M059J (cell line): ENCODE measurements at places on chromosomes 2 and 18.

GRCh38 chr2:20650877-20651730 lies at the start of gene HS1BP3:
Gene HS1BP3, minus strand, starts transcription at chr2:20651098. Its CDS starts 35 bp downstream, at chr2:20651063.
- peak; percentile 69 for DNase-seq

DNA sequence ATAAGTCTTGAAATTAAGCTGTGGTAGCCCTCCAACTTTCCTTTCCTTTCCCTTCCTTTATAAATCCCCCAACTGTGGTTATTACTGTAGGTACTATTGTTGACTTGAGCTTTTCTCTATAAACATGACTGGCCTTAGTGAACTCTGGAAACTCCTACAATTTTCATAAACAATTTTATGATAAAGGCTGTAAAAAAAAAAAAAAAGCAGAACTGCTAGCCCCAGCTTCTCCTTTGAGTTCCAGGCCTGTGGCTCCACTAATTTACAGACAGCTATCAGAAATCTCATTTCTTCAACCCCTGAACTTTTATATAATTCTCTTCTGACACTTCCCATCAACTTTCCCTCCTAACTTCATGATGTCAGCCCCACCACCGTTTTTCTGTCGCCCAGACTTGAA lies 174.3 kb downstream of the IKZF2 start:
- DNase-seq = no peak

GRCh38 chr2:232761301-232761907 lies 15.0 kb downstream of the KCNJ13 start:
- peak; percentile 52 for DNase-seq

DNA sequence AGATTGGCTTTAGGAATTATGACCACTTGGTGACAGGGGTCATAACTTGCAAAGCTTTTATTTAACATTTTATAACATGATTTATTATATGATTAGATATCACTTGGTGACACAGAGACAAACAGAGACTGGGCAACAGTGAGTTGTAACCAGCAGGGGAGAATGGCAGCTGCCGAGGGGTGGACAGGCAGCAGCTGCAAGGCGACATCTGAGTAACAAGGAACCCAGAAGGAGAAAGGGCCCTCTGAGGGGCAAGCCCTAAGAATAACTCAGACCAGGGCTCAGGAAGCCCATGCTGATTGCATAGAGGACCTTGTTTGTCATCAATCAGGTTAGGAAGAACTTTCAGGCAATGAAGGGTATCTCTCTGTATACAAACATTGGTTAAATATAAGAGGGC lies 339.9 kb upstream of the SOX11 start:
- DNase-seq = no peak

- no peak for DNase-seq
Observed at GRCh38 chr2:160828076-160828475, 332.2 kb upstream of the TANK start.

DNA sequence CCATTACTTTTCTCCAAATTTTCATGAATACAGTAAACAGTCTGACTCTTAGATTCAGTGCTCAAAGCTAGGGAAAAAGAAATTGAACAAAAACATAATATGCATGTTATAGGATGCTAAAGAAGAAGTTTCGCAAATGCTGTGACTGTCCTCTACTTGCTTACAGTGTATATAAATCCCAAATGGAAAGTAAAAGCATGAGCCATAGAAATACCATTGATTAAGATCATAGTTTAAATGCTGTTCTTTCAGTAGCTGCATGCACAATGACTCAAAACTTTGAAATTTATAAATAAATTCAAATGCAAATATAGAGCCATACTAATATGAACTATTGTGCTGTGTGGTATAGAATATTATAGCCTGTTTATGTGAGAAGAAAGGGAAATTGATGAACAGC lies 1113.9 kb upstream of the ACVR2A start:
- no peak for DNase-seq

DNA sequence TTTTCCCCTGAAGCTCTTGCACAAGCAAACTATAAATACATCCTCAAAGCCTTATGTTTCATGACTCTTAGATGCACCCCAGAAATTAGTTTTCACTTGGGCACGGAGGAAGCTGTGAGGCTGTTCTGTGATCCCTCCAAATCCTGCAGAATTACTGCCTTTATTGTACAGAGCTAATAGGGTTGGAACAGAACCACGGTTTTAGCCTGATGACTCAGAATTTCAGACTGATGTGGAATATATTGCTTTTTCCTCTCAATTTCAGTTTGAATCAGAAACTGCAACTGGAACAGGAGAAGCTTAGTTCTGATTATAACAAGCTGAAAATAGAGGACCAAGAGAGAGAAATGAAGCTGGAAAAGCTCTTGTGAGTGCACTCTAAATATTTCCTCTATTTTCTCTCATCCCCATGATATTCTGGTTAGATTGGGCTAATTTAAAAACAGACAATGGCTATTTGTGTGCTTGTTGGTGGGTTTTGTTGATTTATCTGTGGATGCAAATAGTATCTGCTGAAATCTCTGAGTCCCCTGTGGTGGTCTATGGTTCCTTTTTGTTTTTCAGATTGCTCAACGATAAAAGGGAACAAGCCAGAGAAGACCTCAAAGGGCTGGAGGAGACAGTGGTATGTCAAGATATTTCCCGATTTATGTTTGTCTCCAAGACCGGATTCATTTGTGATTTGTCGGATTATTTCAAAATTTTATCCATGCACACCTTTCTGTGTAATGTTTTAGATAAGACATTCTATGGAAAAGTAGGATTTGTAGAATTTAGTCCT lies 38.2 kb upstream of the LYPD6B start:
- no peak for DNase-seq

DNA sequence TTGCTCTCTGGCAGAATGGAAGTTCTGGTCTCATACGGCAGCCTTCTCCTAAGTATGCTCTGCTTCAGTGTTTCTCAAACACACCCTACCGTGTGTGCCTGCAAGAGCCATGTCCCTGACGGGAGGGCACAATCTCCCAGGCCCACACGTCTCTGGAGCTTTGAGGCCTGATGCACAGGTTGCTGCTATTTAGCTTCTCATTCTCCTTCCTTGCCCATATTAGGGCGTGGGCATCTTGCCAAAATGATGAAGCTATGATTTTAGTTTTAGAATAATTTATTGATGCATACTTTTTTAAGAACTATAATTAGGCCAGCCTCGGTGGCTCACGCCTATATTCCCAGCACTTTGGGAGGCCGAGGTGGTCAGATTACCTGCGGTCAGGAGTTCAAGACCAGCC lies 107.9 kb downstream of the RNF144A start:
- DNase-seq = no peak

DNA sequence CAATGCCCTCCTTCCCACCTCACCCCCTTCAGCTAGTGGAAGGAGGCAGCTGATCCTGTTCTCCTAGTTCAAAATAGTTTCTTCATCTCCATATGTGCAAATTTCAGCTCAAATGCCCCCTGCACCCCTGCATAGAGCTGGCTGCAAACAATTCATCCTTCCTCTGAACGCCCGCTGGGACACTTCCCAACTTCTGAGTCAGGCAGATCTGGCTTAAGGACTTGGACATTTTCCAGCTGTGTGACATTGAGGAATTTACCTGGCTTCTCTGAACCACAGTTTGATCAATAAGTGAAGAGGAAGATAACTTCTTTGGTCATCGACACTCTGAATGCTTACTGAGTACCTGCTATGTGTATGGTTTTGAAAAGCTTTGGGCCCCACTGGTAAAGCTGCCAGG lies 23.5 kb downstream of the PTGR3 start:
- DNase-seq = no peak

GRCh38 chr2:52821631-52822030 lies 946.0 kb upstream of the CHAC2 start:
- DNase-seq = no peak

GRCh38 chr2:96260387-96261260 lies 5.2 kb downstream of the TMEM127 start:
- peak; percentile 96 for DNase-seq

- no peak for DNase-seq
Observed at GRCh38 chr2:73451263-73451972, 65.8 kb downstream of the ALMS1 start.

DNA sequence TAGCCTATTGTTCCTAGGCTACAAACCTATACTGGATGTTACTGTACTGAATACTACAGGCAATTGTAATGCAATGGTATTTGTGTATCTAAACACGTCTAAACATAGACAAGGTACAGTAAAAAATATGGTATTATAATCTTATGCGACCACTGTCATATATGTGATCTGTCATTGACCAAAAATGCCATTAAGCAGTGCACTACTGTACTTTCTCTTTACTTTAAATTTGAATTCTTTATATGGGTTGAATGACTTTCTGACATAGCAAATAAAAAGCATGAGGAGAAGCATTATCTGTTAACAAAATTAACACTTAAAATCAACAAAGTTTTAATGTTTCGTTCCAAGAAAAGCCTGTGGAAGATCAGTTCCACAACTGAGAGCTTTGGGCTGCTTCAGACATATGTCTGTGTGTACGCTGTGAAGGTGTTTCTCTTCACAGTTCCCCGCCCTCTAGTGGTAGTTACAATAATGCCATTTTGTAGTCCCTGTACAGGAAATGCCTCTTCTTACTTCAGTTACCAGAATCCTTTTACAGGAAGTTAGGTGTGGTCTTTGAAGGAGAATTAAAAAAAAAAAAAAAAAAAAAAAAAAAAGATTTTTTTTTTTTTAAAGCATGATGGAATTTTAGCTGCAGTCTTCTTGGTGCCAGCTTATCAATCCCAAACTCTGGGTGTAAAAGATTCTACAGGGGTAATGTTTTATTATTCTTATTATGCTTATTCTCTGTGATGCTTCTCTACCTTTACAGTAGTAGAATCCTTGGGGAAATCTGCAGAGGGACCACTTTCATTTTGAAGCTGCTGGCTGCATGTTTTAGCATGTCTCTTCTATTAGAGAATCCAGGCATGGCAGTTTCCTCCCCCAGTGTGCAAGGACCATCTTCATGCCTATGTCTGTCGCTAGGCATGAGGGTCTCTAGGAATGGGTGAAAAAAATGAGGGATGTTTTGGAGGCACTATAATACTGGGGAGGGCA lies 54.5 kb downstream of the SCN2A start:
- DNase-seq = peak; percentile 85

DNA sequence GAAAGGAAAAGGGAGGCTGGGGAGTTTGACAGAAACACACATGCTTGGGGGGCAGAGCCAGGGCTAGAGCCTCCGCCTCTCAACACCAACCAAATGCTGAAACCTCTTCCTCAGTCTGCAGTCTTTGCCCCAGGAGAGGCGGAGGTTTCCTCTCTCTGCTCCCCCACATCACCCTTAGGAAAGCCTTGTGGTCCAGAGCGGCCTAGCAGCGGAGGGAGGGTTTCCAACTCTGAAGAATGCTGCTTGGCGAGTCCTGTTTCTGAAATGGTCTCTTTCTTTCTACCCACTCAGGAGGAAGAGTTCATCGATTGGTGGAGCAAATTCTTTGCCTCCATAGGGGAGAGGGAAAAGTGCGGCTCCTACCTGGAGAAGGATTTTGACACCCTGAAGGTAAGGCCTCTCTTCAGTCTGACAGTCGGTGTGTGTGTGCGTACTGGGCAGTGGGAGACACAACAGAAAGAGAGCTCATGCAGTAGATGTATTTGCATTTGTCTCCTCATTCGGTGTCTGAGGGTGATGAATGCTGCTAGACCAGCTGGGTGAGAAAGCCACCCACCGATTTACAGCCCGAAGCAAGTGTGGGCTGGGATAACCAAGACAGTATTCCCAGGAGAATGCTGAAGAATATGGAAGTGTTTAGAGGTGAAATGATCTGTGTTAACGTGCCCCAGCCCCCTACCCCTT lies 190.5 kb downstream of the DYSF start:
- DNase-seq = no peak

DNA sequence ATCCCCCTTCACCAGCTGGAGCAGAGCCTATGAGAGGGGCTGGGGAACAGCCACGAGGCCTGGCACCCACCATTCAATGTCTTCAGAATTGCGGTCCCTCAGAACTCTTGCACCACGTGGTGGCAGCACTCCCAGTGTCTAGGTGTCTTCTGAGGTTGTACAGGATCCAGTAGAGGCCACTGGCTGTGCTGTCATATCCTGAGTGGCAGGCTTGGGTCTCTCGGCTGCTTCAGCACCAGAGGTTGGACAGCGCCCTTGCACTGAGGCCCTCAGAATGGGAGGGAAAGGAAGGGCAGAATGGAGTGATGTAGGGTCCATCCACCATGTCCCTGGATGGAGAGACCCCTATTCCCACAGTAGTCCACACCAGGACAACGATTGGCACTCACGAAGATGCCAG lies 112.0 kb upstream of the TEKT4 start:
- peak; percentile 11 for DNase-seq

GRCh38 chr2:160372010-160372356 lies 121.6 kb downstream of the RBMS1 start:
- no peak for DNase-seq

- DNase-seq = no peak
Observed at GRCh38 chr2:240174496-240174895, 34.0 kb upstream of the OTOS start.
